ENCODE measurements at places on chromosomes 11 and 22.

DNA sequence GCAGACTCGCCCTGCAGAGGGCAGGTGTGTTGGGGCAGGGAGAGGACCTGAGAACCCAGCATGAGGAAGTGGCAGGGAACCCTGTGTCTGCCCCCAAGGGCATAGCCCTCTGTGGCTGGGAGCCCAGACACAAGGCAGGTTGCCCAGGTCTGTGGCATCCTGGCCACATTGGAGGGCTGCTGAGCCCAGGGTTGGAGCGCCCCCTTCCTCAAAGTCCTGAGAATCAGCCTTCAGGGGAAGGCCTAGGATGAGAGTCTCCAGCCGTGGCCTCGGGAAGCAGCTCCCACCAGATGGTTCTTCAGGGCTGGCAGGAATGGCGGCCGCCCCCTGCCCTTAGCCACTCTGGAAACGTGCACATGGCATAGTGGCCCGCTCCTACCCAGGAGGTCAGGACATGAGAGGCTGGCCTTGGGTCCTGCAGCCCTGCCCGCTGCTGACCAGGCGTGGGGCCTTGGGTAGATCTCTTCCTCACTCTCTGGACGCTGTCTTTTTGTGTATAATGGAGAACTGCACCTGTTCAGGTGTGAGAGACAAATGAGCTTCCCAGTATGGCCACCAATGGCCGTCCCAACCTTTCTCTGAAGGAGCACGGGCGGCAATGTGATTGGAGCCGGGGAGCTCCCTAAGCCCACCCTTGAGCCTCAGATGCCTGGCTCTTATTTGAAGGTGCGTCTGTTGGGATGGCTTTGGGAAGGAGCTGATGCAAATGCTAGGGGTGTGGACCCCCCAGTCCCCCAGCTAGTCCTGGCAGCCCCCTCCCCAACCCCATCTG, 4.6 kb upstream of the CDC42BPG start:
- DNase-seq: no peak

- no peak for DNase-seq
Observed at GRCh38 chr11:94662065-94662779, 95.1 kb downstream of the PIWIL4 start.

- DNase-seq: no peak
Observed at GRCh38 chr11:64768300-64768694, 8.5 kb upstream of the PYGM start.

DNA sequence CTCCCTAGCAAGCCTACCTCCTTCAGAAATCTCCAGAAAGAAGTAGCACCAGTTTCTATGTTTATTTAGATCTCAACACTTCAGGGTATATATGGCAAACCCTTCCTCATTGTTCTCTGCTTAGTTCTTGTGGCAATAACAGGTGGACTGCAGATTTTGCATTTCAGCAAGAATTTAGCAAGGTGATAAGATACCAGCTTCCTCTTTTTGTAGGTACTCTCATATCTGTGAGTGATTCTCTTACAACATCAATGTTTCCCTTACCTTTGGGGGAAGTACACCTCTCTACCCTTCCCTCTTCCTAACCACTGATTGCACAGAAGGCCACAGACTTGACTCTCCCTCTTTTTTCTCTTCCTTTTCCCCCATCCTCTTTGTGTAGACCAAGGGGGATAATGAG, 230.9 kb upstream of the SESN3 start:
- no peak for DNase-seq

DNA sequence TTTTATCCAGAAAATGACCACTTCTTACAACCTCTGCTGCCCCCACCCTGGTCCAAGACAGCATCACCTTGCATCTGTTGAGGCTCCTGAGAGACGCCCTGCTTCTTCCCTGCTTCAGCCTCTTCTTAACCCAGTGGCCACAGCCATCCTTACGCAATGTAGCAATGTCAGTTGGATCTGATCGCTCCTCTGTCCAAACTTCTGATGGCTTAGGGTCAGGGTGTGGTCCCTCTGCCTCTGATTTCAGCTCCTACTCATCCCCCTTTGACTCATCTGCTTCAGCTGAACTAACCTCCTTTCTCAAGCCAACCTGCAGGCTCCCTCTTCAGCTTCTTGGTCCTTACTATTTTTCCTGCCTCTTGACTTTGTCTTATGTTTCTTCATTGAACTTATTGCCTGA, 280.8 kb downstream of the KIRREL3 start:
- DNase-seq: no peak

- no peak for DNase-seq
Observed at GRCh38 chr22:19460036-19460435, 12.5 kb upstream of the C22orf39 start.

DNA sequence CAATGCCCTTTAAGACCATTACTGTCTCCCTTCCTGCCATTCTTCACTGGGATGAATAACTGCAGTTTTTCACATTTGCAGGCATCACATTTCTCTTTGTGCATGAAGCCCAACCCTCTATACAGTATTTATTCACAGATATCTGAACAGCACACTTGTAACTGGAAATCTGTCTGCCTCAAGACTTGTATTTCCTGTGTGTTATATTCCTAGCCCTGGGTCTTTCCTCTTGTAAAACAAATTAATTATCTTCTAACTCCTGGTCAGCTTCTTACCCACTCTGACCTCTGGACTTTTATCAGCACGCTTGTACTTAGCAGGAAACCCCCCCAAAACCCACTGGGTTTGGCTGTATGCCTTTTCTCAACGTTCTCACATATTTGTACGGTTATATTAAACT, 2.0 kb downstream of the CSRP3 start:
- DNase-seq: no peak

GRCh38 chr11:102829316-102830000, 14.0 kb downstream of the MMP3 start:
- no peak for DNase-seq

All from HFFc6 (cell line).